ENCODE measurements at places on chromosomes 12 and 14.

DNA sequence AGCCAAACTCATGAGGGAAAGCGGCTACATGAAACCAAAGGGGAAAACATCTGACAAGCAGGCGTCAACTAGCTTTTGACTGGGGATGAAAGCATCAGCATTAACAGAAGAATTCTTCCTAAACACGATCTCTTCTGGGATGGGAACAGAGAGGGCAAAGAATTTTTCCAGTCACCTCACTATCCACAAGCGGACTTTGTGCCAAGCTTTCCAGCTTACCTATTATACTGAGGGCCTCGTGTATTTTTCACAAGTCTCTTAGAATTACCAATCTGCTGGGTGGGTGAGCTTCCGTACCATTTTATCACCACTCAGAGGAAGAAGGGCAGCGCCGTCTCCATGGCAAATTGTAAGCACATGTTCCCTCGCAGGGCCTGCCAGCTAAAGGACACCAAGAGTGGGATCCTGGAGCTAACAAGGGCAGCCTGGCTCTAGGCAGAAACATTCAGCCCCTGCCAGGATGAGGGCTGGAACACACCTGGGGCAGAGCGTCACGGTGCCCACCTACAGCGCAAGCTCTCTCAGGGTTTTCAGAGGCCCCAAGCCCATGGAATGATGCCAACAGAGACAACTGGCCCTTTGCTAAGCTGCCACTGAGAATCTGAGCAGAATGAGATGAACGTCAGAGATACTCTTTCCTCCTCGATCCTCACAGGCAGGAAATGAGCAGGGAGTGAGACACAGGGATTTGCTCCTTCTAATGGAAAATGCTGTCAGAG is 74.6 kb downstream of the CHGA start:
- no peak for DNase-seq

DNA sequence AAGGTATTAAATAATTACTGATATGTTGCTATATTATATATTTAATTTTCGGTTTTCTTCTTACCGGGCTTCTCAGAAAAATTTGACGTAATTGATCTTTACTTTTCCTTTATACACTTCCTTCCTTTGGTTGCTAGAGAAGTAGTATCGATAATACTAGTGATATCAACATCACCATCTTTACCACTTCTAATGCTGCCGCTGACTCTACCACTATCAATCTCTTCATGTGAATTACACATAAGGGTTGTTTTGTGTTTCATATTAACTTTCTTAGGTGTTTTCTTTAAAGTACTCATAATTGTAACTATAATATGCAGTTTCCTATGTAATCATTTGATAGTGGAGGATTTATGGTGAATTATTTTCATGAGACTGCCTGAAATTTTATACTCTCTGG is 30.9 kb upstream of the KLRF1 start:
- no peak for DNase-seq

DNA sequence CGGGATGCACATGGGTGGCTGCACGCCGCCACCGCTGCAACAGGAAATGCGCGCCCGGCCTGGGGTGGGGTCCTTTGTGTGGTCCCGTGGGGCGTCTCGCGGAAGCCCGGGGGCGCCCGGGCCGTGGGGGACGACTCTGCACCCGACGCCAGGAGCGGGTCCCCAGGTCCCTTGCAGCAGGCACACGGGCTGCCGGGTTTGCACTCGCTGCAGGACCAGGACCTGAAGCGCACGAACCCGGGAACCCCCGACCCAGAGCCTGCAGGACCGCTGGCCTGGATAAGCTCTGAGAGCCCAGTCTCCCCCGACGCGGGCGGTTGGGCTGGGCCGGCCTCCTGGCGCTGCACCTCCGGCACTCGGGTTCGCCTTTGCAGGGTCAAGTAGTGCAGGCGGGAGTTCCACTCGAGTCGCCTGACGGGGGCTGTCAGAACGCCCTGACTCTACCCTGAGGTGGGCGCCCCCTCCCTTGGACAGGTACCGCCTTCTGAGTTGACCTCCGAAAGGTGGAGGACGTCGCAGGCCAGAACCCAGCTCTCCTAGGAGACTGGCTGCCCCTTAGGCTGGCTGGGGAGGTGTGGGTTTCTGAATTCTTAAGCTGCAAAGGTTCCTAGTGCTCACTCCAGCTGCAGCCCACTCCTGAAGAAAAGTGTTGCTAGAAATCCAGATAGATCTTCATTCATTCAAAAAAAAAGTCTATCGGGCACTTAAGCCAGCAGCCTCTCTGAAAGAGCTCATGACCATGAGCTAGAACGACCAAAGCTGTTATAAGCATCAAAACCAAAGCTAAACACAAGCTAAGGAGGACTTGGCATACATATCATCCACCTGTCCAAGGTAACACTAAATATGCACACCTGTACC is 68.0 kb downstream of the RNF34 start:
- no peak for DNase-seq

GRCh38 chr14:57574617-57575288 is 81.1 kb upstream of the CCDC198 start:
- DNase-seq, result no peak

- no peak for DNase-seq
These were observed 35.7 kb downstream of the STK38L start for GRCh38 chr12:27279826-27280225.

- no peak for DNase-seq
These were observed 117.6 kb upstream of the PWP1 start for GRCh38 chr12:107567876-107568619.

All from SHP77 treated with DMSO at 0.1 percent for 48 hours (cell line).